ENCODE measurements at places on chromosomes 5 and 9.

DNA sequence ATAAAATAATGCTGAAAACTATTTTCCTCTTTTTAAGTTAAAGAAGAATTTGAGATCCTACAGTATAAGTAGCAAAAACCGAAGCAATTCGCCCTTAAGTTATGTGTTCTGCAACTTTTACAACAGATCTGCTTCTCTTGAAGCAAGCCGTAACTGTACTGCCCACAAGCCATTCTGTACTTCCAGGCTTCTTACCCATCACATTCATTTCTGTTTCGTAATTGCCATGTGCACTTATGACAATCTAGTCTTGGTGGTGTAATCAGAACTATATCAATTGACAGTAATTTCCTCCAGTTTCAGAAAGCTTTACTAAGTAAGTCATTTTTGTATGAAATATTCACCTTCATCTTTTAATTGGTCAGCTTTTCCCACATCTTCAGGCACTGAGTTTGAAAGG, 13.8 kb downstream of the SGTB start:
- no peak for DNase-seq

- DNase-seq = no peak
These were observed at the start of gene CFAP77 for GRCh38 chr9:132409828-132410528. CFAP77 (plus strand) TSS chr9:132410211; CDS start chr9:132410272, 61 bp downstream.

- no peak for DNase-seq
These were observed 87.7 kb downstream of the ENTREP1 start for GRCh38 chr9:69412741-69413150.

GRCh38 chr9:69168709-69169217, 5.3 kb upstream of the TJP2 start:
- no peak for DNase-seq

GRCh38 chr5:77778398-77778797, 2.3 kb upstream of the TBCA start:
- DNase-seq = no peak

- no peak for DNase-seq
These were observed 11.7 kb upstream of the C9orf72 start for GRCh38 chr9:27584931-27585330.

GRCh38 chr9:22446950-22447617, 460 bp downstream of the DMRTA1 start:
- DNase-seq = no peak

DNA sequence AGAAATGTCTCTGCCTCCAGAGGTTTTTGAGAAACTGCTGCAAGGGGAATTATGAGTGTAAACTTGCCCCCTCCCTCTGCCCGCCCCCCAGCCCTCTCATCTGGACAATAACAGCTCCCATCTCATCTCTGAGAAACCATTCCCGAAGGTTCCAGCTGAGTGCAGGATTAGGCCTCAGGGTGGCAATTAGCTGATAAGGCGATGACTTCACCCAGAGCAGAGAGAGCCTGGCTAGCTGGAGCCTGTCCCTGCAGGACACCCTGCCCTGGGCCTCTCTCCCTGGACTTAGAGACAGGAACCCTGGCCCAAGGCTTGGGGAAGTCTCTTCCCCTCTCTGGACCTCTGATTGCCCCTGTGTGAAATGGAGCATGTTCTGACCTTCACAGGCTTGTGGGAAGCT, 45.7 kb upstream of the HAND1 start:
- DNase-seq = no peak

GRCh38 chr5:149873896-149874295, 70.7 kb downstream of the PDE6A start:
- no peak for DNase-seq

- no peak for DNase-seq
These were observed 17.0 kb downstream of the DMAC1 start for GRCh38 chr9:7782400-7783120.

DNA sequence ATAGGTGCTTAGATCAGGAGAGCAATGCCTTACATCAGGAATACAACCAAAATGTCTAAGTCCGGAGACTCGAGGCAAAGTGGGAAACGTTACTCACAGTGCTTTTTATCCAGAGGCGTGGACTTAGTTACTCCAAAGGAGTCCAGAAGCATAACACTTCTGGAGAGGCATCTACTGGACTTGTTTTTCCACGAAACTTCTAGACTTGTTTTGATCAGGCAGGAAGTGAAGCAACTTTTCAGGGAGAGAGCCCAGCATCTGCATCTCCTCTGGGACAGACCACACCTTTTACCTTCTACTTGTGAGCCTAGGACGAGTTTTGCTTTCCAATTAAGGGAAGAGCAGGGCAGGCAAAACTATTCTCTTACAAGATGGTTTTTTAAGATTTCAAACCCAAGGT, 1.2 kb upstream of the TJP2 start:
- DNase-seq = no peak

GRCh38 chr5:162407614-162408013, 340.0 kb downstream of the GABRG2 start:
- DNase-seq = no peak

- DNase-seq = no peak
These were observed 66.2 kb upstream of the SLC1A1 start for GRCh38 chr9:4424038-4424437.

DNA sequence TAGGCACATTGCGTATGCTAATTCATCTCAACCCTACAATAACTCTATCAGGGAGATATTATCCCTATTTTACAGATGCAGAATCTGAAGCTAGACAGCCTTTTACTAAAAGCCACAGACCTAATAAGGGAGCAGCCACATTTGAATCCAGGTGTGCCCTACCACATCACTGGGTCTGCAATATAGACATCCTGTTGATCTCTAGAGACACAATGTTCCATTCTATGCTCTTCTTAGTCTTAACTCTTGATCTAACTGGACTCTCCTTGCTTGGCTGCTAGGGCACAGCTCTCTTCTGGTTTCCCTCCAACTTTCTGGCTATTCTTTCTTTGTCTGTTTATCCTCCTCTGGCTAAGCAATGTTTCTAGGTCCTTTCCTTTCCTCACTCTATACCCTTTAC, 1.4 kb upstream of the SPATA6L start:
- no peak for DNase-seq

DNA sequence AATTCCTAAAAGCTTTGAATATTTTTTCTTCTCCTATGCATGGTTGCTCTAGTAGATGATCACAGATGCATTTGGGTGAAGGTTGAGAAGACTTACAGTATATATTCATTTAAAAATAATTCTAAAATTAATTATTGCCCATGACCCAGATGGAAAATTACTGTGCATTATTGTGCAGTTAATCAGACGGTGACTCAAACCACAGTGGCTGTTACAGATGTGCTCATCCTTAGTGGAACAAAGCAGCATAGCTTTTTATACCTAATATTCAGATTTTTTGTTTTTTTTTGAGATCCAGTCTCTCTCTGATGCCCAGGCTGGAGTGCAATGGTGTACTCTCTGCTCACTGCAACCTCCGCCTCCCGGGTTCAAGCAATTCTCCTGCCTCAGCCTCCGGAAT, 10.7 kb downstream of the OR2V1 start:
- DNase-seq = no peak

DNA sequence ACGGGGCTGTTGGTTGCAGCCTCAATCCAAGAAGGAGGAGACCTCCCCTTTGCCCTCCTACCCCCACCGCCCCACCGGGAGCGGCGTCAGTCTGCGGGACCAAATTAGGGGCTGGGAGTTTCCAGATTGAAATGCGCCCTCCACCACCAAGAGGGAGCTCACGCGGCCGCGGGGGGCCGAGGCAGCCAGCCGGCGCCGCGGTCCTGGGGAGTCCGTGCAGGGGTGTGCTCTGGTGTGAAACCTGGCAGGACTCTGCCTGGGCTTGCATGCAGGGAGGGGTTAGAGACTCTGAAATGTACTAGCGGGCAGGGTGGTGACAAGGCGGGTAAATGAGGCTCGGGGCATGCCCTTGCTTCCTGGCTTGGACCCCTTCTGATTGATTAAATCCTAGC, 989 bp upstream of the FBN2 start:
- DNase-seq = no peak

DNA sequence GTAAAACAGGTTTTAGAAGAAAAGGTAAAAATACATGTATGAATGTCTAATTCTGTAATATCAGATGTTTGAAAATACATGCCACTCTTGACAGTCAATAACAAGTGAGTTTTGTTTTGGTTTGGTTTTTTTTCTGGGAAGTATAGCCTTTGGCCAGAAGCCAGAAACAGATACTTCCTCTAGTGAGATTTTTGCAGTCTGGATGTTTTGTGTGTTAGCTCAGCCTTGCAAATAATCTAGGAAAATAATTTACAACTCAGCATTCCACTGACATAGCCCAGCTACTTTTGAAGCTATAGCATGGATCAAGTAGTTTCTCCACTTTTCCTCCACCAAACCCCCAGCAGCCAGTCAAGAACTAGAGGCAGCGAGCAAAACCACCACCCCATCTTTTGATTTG, 56.7 kb downstream of the SLC1A1 start:
- DNase-seq = no peak

GRCh38 chr9:134690946-134691694, 49.5 kb downstream of the COL5A1 start:
- no peak for DNase-seq

DNA sequence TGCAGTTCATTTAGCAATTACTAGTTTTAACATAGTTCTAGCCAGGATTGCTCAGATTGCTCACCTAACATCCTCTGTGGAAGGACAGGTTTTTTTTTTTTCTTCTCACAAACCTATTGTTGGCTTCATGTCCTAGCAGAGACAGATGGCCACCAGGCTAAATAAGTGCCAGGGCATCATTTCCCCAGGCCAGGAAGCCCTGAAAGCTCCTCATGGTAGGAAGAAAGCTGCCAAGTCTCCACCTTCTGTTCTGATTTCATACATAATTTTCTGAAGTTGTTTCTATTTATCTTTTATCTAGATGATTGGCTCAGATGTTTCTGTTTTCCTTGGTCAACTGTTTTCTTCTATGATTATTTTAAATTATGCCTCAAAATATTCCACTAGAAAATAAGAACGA, 31.0 kb downstream of the EFCAB9 start:
- DNase-seq = no peak

DNA sequence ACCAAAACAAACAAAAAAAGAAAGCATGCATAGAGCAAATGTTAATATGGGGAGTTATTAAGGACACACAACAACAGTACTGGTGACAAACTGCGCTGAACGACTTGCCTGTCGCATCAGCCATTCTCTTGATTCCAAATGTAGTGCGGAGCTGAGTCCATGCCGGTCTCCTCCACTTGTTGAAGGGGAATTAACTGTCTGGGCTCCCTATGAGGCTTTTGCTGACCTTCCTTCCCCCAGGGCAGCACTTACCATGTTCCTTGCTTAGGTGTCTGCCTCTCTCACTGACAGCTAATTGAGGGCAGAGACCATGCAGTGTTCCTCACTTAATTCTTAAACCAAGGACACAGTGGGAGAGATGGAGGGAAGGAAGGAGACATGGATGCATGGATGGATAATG, 40.8 kb upstream of the FAT2 start:
- no peak for DNase-seq

- no peak for DNase-seq
These were observed 449.6 kb upstream of the CLINT1 start for GRCh38 chr5:158308429-158309025.

DNA sequence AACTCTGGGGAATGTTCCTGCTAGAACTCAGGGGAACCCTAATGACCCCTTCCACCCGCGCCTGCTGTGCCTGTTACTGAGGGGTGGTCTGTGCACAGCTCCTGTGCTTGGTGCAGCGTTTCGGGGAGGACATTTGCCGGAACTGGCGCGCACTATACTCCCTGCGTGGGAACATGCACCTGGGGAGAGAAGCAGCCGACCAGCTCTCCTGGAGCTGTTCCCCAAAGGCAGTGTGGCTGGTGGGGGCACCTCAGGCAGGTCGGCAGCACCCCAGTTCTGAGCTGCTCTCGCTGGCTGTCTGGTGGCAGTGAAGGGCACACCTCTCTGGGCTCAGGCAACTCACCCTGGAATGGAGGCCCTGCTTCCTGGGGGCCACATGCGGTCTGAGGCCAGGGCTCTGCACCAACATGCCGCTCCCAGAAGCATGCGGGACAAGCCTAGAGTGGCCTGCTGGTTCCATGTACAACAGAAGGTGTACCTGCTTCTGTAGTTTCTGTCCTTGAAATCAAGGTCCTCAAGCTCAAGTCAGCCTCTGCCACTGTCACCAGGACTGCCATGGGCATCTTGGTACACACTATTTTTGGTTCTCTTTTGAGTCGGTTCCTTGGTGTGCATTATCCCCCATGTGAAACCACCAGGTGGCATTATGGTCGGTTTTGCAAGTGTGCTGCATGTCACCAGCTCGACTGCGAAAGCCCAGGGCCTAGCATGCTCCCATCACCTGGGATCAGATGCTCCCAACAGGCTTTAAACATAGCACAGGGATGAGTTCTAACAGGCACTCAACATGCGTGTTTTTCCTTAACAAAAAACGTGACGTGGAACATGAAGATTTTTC, 7.8 kb upstream of the MRNIP start:
- DNase-seq = no peak

DNA sequence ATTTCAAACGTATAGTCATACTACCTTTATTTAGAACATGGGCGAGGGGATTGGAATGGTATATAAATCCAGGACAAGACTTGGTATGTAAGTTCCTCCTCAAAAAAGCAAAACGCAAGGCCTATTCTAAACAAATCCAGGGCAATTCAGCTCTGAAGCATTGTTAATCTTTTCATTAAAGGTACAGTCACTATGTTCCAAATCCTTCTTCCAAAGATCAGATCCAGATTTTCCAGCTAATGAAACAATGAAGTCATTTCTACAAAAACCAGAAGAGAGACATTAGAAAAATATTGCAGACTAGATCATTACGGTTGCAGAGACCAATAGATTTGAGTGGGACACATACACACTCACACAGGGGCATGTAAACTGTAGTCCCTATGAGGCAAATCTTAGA, 116.1 kb upstream of the BNC2 start:
- no peak for DNase-seq

DNA sequence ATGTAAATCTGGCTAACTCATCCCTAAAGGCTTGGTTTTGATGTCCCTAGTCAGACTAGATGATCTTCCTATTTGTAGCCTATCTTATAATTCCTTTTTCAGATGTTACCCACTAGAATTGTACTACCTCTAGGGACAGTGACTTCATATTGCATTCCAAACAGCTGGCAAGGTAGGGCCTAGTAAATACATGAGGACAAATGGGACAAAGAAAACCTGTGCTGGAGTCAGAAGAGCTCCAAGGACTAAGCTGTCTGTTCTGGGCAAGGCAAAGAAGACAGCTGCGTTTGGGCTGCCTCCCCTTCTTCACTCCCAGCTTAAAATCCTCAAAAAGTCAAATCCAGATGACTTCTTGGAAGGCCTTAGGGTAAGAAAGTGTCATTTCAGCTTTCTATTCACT, 10.0 kb downstream of the DMXL1 start:
- DNase-seq = no peak

- DNase-seq = no peak
These were observed 605.6 kb downstream of the PDE4D start for GRCh38 chr5:59287884-59288283.

GRCh38 chr5:72597456-72597948, 90.3 kb upstream of the ZNF366 start:
- no peak for DNase-seq

GRCh38 chr9:27157736-27158135, 48.7 kb downstream of the TEK start:
- no peak for DNase-seq
